GM12892 (cell line): ENCODE measurements at places on chromosomes 1 and 21.

DNA sequence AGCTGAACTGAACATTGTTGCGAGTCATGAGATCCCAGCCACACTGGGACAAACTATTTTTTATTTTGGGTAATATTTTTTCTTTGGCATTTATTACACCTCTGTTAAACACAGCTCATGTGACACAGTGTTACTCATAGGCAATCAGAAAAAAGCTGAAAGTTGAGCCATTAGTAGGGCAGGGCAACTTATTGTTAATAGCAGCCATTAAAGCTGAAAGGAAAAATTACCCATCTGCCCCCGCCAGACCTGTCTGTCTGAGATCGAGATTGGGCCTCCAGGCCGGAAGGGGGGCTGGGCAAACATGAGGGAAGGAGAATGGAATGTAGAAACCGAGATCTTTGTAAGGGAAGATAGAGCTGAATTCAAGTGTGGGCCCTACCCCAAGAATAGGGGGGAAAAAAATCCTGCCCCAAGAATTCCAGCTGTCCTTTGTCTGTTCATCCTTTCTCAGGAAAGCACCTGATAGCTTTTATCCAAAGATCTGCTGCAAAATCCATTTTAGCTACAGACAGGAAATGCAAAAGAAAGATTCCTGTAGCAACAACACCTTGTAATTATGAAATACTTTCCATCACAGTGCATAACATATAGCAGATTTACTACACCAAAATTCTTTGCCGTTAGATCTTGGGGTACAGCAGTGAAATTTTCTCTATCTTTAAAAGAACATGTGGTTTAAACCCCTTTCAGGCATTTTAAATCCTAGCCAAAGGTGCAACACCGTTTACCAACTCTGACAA lies 212.8 kb downstream of the PBX1 start:
- DNase-seq, result no peak

DNA sequence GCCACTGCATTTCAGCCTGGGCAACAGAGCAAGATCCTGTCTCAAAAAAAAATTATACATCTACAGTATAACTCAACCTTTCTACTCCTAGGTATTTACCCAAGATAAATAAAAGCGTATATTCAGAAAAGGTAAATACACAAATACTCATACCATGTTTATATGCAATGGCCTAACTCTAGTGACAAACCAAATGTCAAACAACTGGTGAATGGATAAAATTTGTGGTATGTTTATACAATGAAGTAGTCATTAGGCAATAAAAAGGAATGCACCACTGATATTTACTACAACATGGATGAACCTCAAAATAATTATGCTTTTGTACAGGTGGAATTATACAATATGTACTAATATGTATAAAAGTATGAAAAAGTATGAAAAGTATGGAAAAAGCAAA lies 174.2 kb upstream of the GORAB start:
- no peak for DNase-seq

DNA sequence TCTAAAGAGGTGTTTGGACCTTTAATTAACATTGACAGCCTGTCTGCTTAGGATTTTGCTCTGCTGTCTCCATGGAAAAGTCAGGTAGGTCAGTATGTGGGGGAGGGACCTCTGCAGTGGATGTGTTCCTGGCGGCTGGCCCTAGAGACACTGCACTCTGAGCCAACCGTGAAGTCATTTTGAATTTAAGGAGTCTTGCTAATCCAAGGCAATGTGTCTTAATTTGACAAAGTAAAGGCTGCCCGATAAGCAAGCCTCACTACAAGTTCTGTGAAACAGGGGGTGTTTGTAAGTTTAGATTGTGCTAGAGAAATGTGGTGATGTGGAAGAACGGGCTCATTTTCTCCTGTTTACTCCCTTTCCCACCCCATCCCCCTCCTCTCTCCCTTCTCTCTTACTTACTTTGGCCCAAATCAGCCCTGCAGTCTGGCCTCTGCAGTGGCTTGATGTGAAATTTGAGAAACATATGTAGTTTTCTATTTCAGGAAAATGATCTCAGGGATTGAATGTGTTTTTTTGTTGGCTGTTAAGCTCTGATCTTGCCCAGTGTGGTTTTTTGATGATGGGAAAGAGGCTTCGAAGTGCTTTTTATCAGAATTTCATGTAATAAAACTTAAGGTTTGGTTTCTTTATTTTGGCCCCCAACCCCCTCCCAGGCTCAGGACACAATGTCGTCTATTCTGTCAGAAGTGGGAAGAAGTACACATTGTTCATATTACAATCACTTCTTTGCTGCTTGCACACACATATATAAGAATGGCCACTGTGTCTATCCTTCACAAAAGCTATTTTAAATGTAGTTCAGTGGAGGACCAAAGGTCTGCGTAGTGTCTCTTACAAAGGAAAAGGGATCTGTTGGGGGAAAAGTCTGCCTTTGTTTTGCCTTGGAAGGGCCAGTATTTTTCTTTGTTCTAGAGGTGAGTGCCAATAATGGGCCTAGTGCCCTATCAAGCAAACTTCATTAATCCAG lies 96.6 kb downstream of the FGGY start:
- DNase-seq, result no peak

GRCh38 chr1:46761740-46762139 lies 37.1 kb upstream of the CYP4B1 start:
- no peak for DNase-seq

- no peak for DNase-seq
Observed at GRCh38 chr1:243693800-243694199, 156.2 kb downstream of the AKT3 start.

GRCh38 chr1:30741239-30741894 lies 16.2 kb downstream of the LAPTM5 start:
- DNase-seq, result no peak
